ENCODE measurements at places on chromosomes 12 and 14.

GRCh38 chr14:59829469-59830337, 40.9 kb downstream of the RTN1 start:
- DNase-seq: no peak

GRCh38 chr12:18646286-18646890, 91.4 kb downstream of the PLCZ1 start:
- DNase-seq: no peak

DNA sequence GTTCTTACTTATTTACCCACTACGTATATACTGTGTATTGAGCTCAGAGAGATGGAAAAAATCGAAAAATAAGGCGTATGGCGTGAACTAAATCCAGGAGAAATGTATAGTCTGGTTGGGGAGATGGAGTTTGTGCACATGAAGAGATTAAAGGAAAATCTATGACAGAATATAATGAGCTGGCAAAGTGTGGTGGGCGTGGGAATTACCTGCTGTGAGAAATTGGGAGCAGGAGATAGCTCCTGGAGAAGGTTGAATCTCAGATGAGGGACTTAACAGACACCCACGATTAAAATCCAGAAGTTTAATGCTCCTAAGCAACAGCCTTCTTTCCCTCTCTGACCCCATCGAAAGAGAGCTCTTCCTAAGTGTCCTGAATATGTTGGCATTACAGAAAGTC, 224.2 kb upstream of the FKBP4 start:
- DNase-seq: no peak

DNA sequence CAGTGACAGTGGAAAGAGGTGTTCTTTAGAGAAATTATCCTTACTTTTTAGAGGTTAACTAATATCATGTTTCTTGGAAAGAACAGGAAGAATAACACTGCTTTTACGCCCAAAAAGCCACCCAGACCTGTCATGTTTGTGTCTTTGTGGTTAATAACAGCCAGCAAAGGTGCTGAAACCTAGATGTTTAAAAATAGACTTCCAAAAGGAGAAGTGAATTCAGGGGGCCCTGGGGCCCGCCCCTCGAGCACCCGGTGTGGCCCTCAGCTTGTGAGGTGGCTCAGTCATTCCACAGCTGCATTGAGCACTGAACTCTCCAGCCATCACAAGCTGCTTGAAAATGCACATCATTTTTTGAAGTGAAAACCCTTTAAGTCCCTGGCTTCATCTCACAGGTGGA, 20.8 kb upstream of the AMN start:
- no peak for DNase-seq
